Neural progenitor cell (in vitro differentiated cells): ENCODE measurements at places on chromosomes 12 and 14. TPM values are rescaled to one million over a fixed set of nuclear protein-coding genes. Genes with fewer than 3 reads are reported as not detected.

RDH12 gene
- 1.3 and 1.5 TPM in 2 replicates for total RNA-seq

DNA sequence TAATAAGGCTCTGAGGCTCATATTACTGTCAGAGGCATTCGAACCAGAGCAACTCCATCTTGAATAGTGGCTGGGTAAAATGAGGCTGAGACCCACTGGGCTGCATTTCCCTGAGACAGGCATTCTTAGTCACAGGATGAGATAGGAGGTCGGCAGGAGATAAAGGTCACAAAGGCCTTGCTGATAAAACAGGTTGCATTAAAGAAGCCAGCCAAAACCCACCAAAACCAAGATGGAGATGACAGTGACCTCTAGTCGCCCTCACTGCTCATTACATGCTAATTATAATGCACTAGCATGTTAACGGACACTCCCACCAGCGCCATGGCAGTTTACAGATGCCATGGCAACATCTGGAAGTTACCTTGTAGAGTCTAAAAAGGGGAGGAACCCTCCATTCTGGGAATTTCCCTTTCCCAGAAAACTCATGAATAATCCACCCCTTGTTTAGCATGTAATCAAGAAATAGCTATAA, 18.1 kb upstream of the PRICKLE1 start:
- no peak for DNase-seq
- H3K27ac ChIP-seq = no peak overlapping the region
- no peak overlapping the region for H3K4me3 ChIP-seq
- H3K4me1 ChIP-seq = peaks cover 16% of the 10 kb centered on the region

METTL1 gene
- 4.5 and 5.6 TPM in 2 replicates for total RNA-seq

DNA sequence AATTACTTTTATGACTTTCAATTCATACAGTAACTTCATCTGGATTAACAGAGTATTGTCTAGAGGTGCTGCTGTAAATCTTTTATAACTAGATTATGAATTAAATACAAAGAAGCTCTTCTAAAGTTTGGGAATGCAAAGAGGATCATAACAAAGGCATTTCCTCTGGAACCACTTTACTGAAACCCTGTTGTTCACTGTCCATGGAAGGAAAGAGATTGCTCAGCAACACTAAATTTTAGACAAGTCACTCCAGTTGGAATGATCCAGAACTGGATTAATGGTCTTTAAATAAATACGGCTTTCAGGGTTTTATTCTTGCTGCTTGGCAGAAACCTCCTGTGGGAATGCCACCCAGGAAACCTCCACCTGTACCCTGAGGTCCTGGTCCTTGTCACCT, 250.6 kb downstream of the KSR2 start:
- no peak overlapping the region for H3K27ac ChIP-seq
- H3K4me1 ChIP-seq = no peaks in the 10 kb centered on the region
- no peaks in the 10 kb centered on the region for H3K36me3 ChIP-seq
- no peak overlapping the region for H3K4me3 ChIP-seq

- H3K27ac ChIP-seq = no peak overlapping the region
- no peak for DNase-seq
- no peaks in the 10 kb centered on the region for H3K36me3 ChIP-seq
- H3K4me1 ChIP-seq = peaks cover 12% of the 10 kb centered on the region
- no peaks in the 10 kb centered on the region for H3K27me3 ChIP-seq
Measured at GRCh38 chr12:54412786-54413185, 6.3 kb downstream of the ITGA5 start.

DNA sequence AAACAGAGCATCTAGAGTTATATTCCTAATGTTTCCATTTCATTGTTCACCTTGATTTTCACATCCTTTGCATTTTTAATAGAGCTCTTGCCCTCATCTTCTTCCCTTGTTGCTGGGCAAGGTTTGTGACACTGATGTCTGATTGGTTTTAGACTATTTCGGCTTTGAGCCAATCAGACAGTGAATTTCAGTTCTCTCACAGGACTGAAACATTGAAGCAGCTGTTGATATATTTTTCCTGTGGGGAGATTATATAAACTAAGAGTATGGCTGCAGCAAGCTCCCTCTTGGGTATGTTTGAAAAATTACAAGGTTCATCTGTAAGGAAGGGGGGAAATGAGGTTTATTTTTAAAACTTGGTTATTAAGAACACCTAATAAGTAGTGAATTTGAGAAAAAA, 51.2 kb downstream of the ATF7IP start:
- DNase-seq = peak; percentile 55
- H3K27ac ChIP-seq = peak overlapping the region; percentile 84
- peaks cover 70% of the 10 kb centered on the region for H3K4me1 ChIP-seq
- peaks cover 3% of the 10 kb centered on the region for H3K36me3 ChIP-seq
- peak overlapping the region; percentile 35 for H3K4me3 ChIP-seq

- H3K4me3 ChIP-seq = no peak overlapping the region
- H3K4me1 ChIP-seq = peaks cover 5% of the 10 kb centered on the region
- H3K27ac ChIP-seq = no peak overlapping the region
- DNase-seq = no peak
- no peaks in the 10 kb centered on the region for H3K27me3 ChIP-seq
- no peaks in the 10 kb centered on the region for H3K36me3 ChIP-seq
Measured at GRCh38 chr12:46396826-46397225, 24.3 kb upstream of the SLC38A2 start.

DNA sequence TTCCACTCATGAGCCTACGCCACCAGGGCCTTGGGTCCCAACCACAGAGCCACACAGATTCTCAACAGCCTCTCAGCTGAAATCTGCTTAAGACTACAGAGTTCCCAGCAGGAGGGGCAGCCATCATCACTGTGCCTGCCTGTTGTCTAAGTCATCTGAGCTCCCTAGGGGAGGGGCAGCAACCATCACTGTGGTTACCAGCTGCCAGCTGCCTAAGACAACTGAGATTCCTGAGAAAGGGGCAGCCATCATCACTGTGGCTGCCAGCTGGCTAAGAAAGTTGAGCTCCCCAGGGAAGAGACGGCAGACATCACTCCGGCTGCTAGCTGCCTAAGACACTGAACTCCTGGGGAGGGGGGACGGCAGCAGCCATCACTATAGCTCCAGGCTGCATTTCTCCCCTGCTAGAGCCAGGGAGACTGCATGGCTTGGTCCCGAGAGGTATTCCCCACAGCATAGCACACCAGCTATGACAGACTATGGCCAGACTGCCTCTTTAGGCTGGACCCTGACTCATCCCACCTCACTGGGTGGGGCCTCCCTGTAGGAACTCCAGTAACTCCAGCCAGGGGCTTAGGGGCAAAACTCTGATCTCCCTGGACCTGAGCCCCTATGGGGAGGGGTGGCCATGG, 37.2 kb upstream of the C14orf132 start:
- DNase-seq = peak; percentile 52
- no peak overlapping the region for H3K27ac ChIP-seq
- H3K36me3 ChIP-seq = no peaks in the 10 kb centered on the region
- no peak overlapping the region for H3K4me3 ChIP-seq
- H3K4me1 ChIP-seq = peaks cover 8% of the 10 kb centered on the region

DNA sequence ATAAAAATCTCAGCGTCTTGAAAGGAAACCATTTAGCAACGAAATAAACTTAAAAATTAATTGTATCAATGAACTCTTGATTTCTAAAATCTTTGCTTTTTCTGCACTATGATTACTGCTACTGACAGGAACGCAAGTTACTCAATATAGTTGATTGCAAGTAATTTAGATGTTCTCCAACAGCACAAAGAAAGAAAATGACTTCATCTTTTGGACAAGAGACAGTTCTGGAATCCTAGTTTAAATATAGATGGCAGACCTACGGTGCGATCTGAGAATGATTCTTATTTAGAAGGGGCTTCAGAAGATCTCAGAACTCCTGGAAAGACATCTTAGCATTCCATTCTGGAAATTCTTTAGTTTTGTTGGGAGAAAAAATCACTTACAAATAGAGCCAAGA, 1.4 kb upstream of the SUDS3 start:
- no peaks in the 10 kb centered on the region for H3K36me3 ChIP-seq
- H3K27ac ChIP-seq = no peak overlapping the region
- H3K4me3 ChIP-seq = no peak overlapping the region

- no peaks in the 10 kb centered on the region for H3K27me3 ChIP-seq
- DNase-seq = peak; percentile 52
- H3K4me1 ChIP-seq = peaks cover 54% of the 10 kb centered on the region
Measured at GRCh38 chr12:53231921-53232645, at the start of gene RARG. Gene RARG (minus strand): TSS chr12:53232209. CDS start chr12:53227545, 4,664 bp downstream.

- no peak overlapping the region for H3K27ac ChIP-seq
- no peaks in the 10 kb centered on the region for H3K4me1 ChIP-seq
- H3K4me3 ChIP-seq = no peak overlapping the region
- DNase-seq = no peak
- no peaks in the 10 kb centered on the region for H3K36me3 ChIP-seq
Measured at GRCh38 chr12:117707861-117708260, 260.9 kb downstream of the KSR2 start.

DAO gene
- not detected in 2 replicates for total RNA-seq

- no peaks in the 10 kb centered on the region for H3K36me3 ChIP-seq
- no peak overlapping the region for H3K27ac ChIP-seq
- no peak overlapping the region for H3K4me3 ChIP-seq
- H3K4me1 ChIP-seq = peaks cover 10% of the 10 kb centered on the region
Measured at GRCh38 chr12:50640321-50640939, 123.5 kb upstream of the ATF1 start.

- H3K36me3 ChIP-seq = no peaks in the 10 kb centered on the region
- peaks cover 29% of the 10 kb centered on the region for H3K4me1 ChIP-seq
- no peak for DNase-seq
- H3K27ac ChIP-seq = no peak overlapping the region
- peaks cover 6% of the 10 kb centered on the region for H3K27me3 ChIP-seq
Measured at GRCh38 chr14:101340556-101340955, 220.7 kb upstream of the DIO3 start.

DNA sequence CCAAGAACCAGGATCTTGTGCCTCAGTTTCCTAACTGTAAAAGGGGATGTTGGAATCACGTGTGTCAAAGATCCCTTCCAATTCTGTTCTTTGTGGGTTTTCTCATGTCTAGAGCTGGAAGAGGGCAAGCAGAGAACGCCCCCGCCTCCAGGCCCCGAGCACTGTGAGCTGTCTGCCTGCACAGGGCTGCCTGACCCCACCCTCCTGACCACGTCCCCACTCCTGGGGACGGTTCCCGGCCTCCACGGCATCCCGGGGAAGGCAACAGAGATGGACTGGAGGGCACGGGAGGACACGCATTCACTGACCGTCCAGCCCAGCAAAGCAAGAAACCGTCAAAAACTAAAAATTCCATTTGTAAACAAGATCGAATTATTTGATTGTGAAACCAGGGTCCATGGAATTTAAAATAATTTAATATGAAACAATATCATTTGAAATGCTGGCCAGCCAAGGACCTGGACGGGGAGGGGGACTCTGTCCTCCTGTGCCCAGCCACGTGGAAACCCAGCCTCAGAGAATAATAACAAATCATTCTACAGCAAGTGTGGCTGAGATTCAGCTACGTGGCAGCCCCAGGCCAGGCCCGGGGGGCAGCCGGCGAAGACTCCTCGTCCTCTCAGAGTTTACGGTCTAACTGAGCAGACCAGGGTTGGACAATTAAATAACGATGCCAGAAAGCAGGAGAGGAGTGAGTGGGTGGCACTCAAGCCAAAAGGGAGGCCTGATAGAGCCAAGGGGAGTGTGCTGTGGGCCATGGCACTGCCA, 87.3 kb upstream of the DIO3 start:
- no peak overlapping the region for H3K4me3 ChIP-seq
- H3K27me3 ChIP-seq = no peaks in the 10 kb centered on the region
- H3K27ac ChIP-seq = no peak overlapping the region
- H3K4me1 ChIP-seq = no peaks in the 10 kb centered on the region
- DNase-seq = no peak

GRCh38 chr14:78469947-78470346, 299.8 kb downstream of the NRXN3 start:
- no peak overlapping the region for H3K27ac ChIP-seq
- no peaks in the 10 kb centered on the region for H3K4me1 ChIP-seq
- no peaks in the 10 kb centered on the region for H3K27me3 ChIP-seq
- no peak overlapping the region for H3K4me3 ChIP-seq
- DNase-seq = no peak

DNA sequence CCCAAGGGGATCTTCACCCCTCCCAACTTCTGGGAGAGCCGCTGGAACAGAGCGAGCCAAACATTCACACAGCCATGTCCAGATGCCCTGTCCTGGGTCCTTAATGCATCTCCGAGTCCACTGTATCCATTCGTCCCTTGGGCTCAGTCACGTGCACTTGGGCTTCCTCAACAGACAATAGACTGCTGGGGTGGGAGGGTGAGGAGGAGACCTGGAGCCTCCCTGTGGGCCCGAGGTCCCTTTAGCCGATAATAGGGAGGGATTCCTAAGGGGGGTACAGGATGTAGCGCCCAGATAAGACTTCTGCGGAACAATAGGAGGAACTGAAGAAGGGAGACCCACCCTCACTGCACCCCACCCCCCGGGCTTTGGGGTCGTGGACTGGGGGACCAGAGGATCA, 6.7 kb downstream of the ARHGEF25 start:
- peaks cover 18% of the 10 kb centered on the region for H3K4me1 ChIP-seq
- no peak overlapping the region for H3K4me3 ChIP-seq
- peaks cover 69% of the 10 kb centered on the region for H3K27me3 ChIP-seq
- DNase-seq = no peak
- H3K36me3 ChIP-seq = no peaks in the 10 kb centered on the region
- no peak overlapping the region for H3K27ac ChIP-seq

GRCh38 chr12:6280672-6281071, 29.8 kb upstream of the PLEKHG6 start:
- no peaks in the 10 kb centered on the region for H3K36me3 ChIP-seq
- peaks cover 6% of the 10 kb centered on the region for H3K4me1 ChIP-seq
- H3K27ac ChIP-seq = no peak overlapping the region
- DNase-seq = no peak
- H3K27me3 ChIP-seq = peaks cover 29% of the 10 kb centered on the region
- no peak overlapping the region for H3K4me3 ChIP-seq

DNA sequence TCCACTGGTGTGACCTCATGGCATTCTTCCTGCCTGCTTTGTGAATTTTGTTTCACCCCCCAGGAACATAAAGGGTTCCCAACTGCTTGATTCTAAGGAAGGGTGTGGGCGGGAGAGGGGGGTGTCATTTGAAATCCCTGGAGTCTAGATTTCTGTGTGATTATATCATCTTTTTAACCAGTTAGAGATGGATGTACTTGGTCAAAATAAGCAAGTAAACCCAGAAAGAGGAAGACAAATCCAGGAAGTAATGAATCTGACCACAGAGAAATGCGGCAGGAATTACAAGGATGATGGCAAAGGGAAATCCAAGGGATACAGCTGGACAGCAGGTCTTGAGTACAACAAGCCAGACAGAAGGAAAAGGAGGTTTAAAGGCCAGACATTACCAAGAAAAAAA, 38.9 kb downstream of the DMAC2L start:
- peaks cover under 1% of the 10 kb centered on the region for H3K4me1 ChIP-seq
- DNase-seq = no peak
- H3K27ac ChIP-seq = no peak overlapping the region
- no peaks in the 10 kb centered on the region for H3K36me3 ChIP-seq
